CD4-positive, alpha-beta T cell (primary cell): ENCODE measurements at places on chromosomes 6 and 20.

- DNase-seq, result no peak
These were observed 68.5 kb upstream of the ARMH2 start for GRCh38 chr6:24867104-24867703.

GRCh38 chr6:33882154-33882553 is 78.4 kb upstream of the MLN start:
- no peak for DNase-seq

DNA sequence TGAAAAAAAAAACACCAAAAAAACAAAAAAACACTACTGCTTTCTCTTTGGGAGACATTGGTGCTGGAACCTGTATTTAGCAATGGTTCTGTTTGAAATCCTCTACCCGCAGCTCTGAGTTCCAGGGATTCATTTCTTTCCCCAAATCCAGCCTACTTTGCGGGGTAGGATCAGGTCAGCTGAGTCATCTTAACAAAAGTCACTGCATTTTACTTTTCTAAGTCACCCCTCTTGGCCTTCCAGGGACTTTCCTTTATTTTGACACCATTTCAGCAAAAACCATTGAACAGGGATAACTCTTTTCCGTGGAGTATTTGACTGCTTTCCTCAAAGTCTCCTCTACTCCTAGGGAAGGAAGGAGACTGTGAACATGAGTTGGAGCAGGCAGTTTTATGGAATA is 837.6 kb downstream of the MAFB start:
- no peak for DNase-seq

- DNase-seq, result no peak
These were observed 17.1 kb downstream of the GINS1 start for GRCh38 chr20:25424536-25424935.

DNA sequence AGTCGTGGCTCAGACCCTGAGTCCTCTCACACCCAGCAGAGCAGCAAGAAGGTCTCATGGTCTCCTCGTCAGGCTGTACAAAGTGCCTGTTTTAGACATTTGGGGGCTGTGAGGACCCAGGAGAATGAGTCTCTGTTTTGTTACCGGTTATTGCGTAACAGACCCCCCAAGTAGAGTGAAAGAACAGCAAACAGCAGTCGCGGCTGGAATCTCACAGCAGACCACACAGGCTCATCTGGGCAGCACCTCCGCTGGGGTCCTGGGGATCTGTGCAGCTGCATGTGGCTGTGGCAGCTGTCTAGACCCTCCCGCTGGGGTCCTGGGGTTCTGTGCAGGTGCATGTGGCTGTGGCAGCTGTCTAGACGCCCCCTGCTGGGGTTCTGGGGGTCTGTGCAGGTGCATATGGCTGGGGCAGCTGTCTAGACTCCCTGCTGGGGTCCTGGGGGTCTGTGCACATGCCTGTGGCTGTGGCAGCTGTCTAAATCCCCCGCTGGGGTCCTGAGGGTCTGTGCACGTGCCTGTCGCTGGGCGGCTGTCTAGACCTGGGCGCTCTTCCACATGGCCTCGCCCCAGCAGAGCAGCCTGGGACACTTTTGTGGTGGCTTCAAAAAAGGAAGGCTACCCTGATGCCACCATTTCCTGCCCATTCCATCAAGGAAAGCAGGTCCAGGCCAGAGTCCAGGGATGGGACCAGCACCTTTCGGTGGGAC is 24.7 kb downstream of the ENTPD6 start:
- no peak for DNase-seq

GRCh38 chr6:34696189-34696738 is 303 bp downstream of the ILRUN start:
- DNase-seq, result no peak

DNA sequence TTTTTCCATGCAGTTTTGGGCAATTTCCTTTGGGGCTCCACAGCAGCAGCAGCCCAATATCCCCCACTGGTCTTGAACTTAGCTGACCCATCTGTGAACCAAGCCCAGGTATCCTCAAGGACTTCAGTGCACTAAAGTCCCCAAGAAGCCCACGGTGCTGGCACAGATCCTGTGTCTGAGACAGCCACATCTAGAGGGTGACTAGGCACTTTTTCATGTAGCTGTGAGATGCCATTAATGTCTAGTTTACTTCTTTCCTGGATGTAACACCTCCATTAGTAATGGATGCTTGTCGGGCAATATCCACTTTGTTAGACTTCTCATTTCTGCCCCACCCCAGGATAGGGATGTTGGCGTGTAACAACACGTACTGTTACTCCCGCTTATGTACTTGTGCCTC is 176.2 kb upstream of the PROKR2 start:
- DNase-seq, result no peak

GRCh38 chr6:135703621-135704020 is 147.9 kb upstream of the PDE7B start:
- DNase-seq, result no peak

DNA sequence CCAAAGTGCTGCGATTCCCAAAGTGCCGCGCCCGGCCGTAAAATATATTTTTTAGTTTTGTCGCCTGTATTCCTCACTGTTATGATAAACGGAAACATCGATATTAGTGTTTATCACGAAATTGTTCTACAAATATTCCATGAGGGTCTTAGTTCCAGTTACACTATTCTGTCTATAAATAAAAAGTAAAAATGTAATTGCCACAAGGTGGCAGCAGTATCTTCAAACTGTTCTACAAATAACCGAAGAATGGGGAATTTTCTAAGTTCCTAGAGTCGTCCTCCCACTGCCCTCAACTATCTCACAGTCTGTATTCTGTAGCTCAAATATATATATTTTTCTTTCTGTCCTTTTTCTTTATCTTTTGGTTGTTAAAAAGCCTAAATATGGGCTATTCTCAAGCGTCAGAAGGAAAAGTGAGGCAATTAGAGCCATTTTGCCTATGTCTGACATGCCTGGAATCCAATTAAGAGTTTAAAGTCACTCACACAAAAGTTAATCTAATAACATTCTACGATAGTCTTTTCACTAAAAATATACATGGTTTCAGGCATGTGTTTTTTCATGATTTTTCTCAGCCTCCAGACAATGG is 14.2 kb upstream of the FAM162B start:
- DNase-seq, result peak; percentile 7

DNA sequence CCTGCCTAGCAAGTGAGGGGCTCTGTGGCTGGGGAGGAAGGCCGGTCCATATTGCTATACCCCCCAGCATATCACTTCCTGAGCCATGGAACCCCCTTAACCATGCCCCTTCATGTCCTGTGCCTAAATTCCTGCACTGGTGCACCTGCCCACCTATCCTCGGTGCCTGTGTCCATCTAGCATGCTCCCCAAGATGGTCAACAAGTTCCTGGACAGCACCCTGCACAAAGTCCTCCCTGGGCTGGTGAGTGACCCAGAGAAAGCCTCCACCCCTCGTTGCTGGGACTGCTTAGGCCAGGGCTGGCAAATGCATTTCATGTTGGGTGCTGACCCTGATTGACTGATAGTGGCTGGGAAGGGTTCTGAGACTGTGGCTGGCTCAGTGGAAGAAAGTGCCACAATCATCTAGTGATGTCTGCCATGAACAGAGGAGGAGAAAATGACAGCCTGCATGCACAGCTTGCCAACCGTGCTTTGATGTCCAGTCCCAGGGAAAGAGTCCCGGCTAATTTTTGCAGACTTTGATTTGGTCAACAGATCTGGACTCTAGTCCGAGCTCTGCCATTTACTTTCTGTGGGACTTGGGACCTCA is 3.5 kb downstream of the BPIFB6 start:
- DNase-seq, result no peak

DNA sequence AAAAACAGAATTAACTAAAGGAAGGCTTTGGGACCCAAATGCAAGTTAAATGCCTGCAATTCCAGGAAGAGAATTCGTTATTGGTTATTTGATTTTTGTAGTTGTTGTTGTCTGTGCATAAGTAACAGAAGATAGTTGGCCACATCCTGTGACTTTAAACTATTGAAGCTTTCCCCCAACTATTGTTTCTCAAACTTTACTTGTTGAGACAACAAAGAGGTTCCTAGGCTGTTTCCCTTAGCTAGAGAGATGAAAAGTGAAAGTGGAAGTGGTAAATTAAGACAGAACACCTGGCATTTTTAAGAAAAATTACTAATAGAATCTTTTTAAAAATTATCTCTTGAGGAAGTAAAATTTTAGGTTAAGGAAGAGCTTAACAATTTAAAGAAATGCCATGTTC is 525.2 kb downstream of the PKHD1 start:
- DNase-seq, result no peak

DNA sequence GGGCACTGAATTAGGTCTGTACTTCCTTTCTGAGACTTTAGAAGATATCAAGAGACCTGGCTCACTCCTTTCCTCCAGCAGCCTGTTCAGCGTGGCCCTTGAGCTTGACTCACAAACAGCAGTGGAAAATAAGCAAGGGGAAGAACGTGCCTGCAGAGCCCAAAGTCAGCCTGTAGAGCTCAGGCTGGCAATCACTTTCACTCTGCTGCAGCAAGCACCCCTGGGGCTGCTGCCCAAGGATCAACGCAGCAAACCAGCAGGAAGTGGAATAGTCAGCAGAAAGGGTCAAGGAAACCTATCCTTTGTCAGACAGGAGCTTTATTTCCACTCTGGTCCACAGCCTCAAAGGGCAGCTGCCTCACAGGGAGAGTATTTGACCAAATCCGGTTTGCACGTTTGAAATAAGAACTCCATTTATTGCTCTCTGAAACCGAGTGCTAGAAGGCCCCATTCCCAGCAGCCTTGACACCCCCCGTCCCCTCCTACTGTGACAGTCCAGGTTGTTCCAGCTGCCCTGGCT is 77.4 kb downstream of the PRDM1 start:
- peak; percentile 55 for DNase-seq

- no peak for DNase-seq
These were observed 78.2 kb upstream of the EEF1E1 start for GRCh38 chr6:8180327-8181159.

DNA sequence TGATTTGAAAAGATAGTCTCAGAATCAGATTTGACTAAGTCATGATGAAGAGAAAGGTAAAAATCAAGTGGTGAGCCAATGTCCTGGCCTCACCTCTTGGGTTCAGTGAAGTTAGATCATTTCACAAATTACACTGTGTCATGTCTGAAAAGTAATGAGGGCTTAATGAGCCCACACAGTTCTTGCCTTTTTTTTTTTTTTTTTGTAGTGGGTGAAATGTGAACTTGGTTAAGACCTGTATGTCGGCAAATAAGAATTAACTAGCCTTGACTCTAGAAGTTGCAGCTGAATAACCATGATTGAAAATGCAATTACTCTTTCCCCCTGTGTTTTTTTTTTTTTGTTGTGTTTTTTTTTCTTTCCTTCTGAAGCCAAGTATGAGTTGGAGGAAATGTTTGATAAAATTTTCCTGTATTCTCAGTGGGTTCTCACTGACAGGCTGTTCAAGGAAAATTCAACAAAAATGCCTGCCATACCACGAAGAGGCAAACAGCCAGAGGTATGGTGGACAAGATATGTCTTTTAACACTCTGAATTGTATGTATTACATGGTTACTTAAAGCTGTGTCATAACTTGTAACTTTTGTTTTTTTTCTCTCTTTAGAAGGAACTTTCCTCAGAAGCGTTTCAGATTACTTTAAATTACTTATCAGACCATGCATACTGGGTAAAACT is 135.2 kb upstream of the MLIP start:
- no peak for DNase-seq

- DNase-seq, result peak; percentile 37
These were observed 48.4 kb downstream of the USP49 start for GRCh38 chr6:41846666-41847237.

DNA sequence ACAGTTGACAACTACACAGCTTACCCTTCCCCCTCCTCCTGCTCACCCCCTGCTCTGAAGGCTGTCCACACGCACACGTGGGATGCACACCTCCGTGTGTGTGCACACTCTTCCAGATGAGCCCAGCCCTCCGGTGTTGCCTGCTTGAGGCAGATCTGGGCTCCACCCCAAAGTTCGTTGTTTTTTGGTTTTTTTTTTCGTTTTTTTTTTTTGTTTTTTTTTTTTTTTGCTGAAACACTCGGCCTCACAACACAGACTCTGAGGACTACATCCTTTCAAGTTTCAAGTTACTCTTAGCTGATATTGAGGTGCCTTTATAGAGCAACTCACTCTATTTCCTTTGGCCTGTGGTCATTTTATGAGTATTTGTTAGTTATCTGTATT is 88.2 kb downstream of the RREB1 start:
- DNase-seq, result no peak

GRCh38 chr6:142518126-142518525 is 216.3 kb downstream of the ADGRG6 start:
- DNase-seq, result no peak

- no peak for DNase-seq
These were observed 66.0 kb downstream of the CTNNBL1 start for GRCh38 chr20:37759761-37760209.

- DNase-seq, result no peak
These were observed 65.9 kb downstream of the BCAS1 start for GRCh38 chr20:54004445-54004844.

DNA sequence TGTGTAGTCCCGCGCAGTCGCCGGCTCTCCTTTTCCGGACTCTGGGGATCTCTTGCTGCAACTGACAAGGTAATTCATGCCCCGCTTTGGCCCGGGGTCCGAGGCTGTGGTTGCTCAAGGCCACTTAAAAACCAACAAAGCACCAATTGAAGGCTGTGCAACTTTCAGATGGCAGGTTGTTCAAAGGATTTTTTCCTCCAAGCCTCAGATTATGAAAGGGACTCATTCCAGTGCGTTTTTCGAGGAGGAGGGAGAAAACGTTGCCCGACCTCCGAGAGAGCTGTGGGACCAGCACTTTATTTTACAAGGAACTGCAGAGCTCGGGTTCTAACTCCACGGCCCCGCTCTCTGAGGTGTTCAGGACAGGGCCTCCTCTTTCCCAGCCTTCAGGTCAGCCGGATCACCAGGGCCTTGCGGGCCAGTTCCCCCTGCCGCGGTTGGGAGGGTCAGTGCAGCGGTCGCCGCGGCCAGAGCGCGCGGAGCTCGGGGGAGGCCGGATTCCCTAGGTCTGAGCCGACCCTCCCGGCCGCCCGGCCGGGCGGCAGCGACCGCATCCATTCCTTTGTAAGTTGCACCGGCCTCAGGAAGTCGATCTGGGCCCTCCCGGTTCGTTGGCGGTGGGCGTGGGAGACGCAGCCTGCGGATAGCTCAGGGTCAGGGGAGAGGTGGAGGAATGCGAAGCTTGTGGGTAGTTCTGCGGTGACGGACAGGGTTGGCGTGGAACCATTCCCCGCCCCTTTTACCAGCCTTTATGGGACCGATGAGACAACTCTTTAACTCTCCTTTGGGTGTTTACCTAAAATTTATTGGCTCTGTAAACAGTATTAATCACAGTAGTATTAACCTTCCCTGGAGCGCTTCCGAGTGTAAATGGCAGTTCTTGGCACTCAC is 1.6 kb downstream of the UTRN start:
- DNase-seq, result peak; percentile 28

- peak; percentile 4 for DNase-seq
These were observed 36.4 kb downstream of the MYLK4 start for GRCh38 chr6:2714111-2714895.
